MCF 10A (cell line): ENCODE measurements at places on chromosomes 2 and 18. TPM values are rescaled to one million over a fixed set of nuclear protein-coding genes. Genes with fewer than 3 reads are reported as not detected.

NGEF gene
- total RNA-seq, result 2.7 and 7.4 TPM in 2 replicates

CREG2 gene
- not detected in 2 replicates for total RNA-seq

SH3BP4 gene
- total RNA-seq, result 57.6 and 59.7 TPM in 2 replicates

GAREM1 gene
- total RNA-seq, result 21.4 and 24.0 TPM in 2 replicates

CCDC102B gene
- total RNA-seq, result 3.4 and 3.5 TPM in 2 replicates

HOXD8 gene
- not detected in 2 replicates for total RNA-seq

TCF7L1 gene
- 0.81 and 1.1 TPM in 2 replicates for total RNA-seq

FOXD4L1 gene
- 0.63 and 0.98 TPM in 2 replicates for total RNA-seq

RHBDD1 gene
- 75.2 and 76.0 TPM in 2 replicates for total RNA-seq

MALL gene
- total RNA-seq, result 0.83 and 1.8 TPM in 2 replicates

PTCD3 gene
- 95.3 and 96.3 TPM in 2 replicates for total RNA-seq

RIF1 gene
- 42.5 and 47.3 TPM in 2 replicates for total RNA-seq

RAMP1 gene
- total RNA-seq, result 4.3 and 11.2 TPM in 2 replicates

L3MBTL4 gene
- not detected in 2 replicates for total RNA-seq

- no peak overlapping the region for H3K27ac ChIP-seq
- no peaks in the 10 kb centered on the region for H3K4me1 ChIP-seq
- DNase-seq, result no peak
- H3K36me3 ChIP-seq, result peaks cover 11% of the 10 kb centered on the region
- H3K4me3 ChIP-seq, result no peak overlapping the region
- H3K27me3 ChIP-seq, result no peaks in the 10 kb centered on the region
These were observed 160.5 kb downstream of the STK39 start for GRCh38 chr2:168086851-168087250.

GRCh38 chr2:224952936-224953657, 89.2 kb downstream of the DOCK10 start:
- H3K4me3 ChIP-seq, result no peak overlapping the region
- H3K36me3 ChIP-seq, result no peaks in the 10 kb centered on the region
- no peak for DNase-seq

DNA sequence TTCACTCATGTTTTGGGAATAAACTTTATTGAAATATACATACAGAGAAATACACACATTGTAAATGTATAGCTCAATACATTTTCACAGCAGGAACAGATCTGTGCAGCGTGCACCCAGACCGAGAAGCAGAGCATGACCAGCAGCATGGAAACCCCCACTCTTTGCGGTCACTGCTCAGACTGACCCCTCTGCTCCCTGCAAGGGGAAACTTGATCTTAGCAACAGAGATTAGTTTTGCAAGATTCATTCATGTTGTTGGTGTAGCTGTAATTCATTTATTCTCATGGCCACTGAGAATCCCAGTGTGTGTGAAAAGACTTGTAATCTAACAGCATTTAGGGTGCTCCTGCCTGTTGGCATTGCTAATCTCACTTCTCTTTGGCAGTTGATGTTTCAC, 35.2 kb downstream of the LPIN1 start:
- peaks cover 4% of the 10 kb centered on the region for H3K4me1 ChIP-seq
- H3K4me3 ChIP-seq, result no peak overlapping the region
- H3K27me3 ChIP-seq, result no peaks in the 10 kb centered on the region
- no peak overlapping the region for H3K27ac ChIP-seq
- peaks cover 98% of the 10 kb centered on the region for H3K36me3 ChIP-seq

- no peaks in the 10 kb centered on the region for H3K4me1 ChIP-seq
- DNase-seq, result no peak
- no peak overlapping the region for H3K4me3 ChIP-seq
These were observed 3.9 kb upstream of the HRH4 start for GRCh38 chr18:24456549-24456948.

GRCh38 chr2:55493220-55493619, 26.3 kb upstream of the CFAP36 start:
- H3K27me3 ChIP-seq, result peaks cover 10% of the 10 kb centered on the region
- peak overlapping the region; percentile 44 for H3K27ac ChIP-seq
- DNase-seq, result peak; percentile 19
- peaks cover 13% of the 10 kb centered on the region for H3K4me1 ChIP-seq

DNA sequence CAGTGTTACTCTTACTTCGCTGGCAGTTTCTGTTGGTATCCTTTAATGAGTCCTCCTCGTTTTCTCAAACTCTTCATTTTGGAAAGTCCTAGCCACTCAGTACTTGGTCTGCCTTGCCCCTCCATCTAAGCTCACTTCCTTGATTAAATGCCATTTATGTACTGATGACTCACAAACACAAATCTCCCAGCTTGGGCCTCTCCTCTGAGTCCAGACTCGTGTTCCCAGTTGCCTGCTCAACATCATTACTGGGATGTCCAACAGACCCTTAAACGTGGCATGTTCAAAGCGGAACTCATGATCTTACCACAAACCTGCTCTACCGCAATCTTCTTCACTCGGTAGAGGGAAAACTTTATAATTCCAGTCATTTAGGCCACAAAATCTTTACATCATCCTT, 13.8 kb upstream of the CCDC68 start:
- H3K27ac ChIP-seq, result no peak overlapping the region
- H3K4me3 ChIP-seq, result no peak overlapping the region
- H3K36me3 ChIP-seq, result no peaks in the 10 kb centered on the region
- H3K4me1 ChIP-seq, result no peaks in the 10 kb centered on the region
- H3K27me3 ChIP-seq, result no peaks in the 10 kb centered on the region
- DNase-seq, result no peak

DNA sequence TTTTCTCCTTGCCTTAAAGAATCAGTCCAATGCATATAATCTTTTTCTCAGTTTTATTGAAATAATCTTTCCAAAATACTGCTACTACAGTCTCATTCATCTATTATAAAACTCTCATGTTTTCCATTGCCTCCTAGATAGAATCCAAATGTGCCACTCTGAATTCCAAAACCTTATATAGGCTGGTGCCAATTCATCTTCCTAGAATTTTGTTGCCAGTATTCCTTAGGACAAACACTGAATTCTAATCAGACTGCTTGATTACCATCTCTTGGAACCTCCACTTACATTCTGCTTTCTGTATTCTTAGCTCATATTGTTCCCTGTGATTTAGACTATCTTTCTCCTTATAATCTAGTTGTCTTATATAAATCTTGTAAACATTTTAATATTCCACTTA, 427.6 kb upstream of the DCC start:
- no peak overlapping the region for H3K4me3 ChIP-seq
- DNase-seq, result no peak
- H3K27me3 ChIP-seq, result no peaks in the 10 kb centered on the region
- H3K27ac ChIP-seq, result no peak overlapping the region
- no peaks in the 10 kb centered on the region for H3K4me1 ChIP-seq

GRCh38 chr18:78731398-78732032, 248.1 kb upstream of the SALL3 start:
- no peaks in the 10 kb centered on the region for H3K36me3 ChIP-seq
- H3K4me1 ChIP-seq, result no peaks in the 10 kb centered on the region
- H3K27ac ChIP-seq, result no peak overlapping the region
- no peaks in the 10 kb centered on the region for H3K27me3 ChIP-seq
- H3K4me3 ChIP-seq, result no peak overlapping the region

GRCh38 chr18:45213040-45213333, 402.3 kb upstream of the SLC14A2 start:
- DNase-seq, result no peak
- no peaks in the 10 kb centered on the region for H3K36me3 ChIP-seq
- no peak overlapping the region for H3K4me3 ChIP-seq
- H3K27me3 ChIP-seq, result no peaks in the 10 kb centered on the region
- no peaks in the 10 kb centered on the region for H3K4me1 ChIP-seq

DNA sequence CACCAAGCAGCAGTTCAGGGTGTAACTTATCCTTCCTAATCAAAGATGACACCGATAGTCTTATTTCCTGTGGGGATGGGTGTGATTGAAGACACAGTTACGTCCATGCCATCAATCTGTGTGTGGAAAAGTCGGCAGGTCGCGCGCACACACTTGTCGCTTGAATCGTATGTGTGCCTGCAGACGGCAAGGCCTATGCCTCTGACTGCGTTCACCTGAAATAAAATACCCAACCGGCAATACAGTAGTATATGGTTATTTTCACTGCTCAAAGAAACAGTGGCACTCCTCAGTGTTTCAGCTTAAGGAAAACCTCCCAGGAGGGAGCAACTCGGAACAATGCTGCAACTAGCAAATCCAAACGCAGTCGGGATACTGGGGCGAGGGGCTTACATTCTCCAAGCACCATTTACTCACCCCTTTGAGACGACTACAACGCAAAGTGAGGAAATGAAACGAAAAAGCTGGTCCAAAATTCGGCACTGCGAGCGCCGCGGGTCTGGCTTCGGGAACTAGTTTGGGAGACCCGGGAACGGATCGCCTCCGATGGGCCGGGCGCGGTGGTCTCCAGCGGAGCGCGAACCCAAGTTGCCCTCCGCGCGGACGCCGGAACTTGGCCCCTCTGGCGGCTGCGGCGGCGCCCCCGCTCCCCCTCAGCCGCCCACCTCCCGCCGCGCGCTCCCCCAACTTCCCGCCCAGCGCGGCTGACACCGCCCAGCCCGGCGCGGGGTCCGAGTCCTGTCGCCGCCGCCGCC, 675 bp downstream of the PRKD3 start:
- H3K4me1 ChIP-seq, result peaks cover 14% of the 10 kb centered on the region
- peak overlapping the region; percentile 81 for H3K27ac ChIP-seq
- H3K27me3 ChIP-seq, result no peaks in the 10 kb centered on the region
- H3K36me3 ChIP-seq, result peaks cover 6% of the 10 kb centered on the region

DNA sequence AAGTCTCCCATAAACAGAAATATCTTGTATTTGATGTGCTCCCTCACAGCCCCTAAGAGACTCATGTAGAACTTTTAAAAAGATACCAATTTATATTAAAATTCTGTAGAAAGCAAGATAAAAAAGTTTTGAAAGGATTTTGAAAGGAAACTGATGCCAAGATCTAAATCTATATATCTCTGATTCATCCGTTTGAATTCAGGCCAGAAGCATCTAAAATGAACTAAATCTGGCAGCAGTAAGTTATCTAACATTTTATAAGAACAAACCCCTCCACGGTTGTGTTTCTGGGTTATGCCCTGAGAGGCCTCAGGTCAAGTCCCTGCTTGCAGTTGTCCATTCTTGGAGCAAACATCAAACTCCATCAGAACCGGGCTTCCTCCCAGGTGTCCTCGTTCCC, 165.8 kb downstream of the FBXO15 start:
- H3K4me3 ChIP-seq, result no peak overlapping the region
- H3K27me3 ChIP-seq, result no peaks in the 10 kb centered on the region
- H3K4me1 ChIP-seq, result peaks cover 31% of the 10 kb centered on the region
- H3K27ac ChIP-seq, result no peak overlapping the region

DNA sequence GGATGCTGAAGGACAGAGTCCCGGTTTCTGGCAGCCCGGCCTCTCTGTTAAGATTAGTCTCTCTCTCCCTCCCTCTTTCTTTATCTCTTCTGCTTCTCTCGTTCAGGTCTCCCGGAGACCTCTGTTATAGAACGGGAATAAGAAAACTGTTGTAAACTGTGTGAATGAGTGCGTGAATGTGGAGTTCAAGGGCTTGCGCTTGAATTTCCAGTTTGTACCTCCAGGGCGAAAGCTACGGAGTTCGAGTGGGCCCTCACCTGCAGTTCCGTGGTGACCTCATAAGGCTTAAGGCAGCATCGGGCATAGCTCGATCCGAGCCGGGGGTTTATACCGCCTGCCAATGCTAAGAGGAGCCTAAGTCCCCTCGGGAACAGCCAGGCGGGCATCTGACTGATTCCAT, 26.4 kb downstream of the SKA1 start:
- no peak for DNase-seq
- H3K27me3 ChIP-seq, result no peaks in the 10 kb centered on the region
- H3K36me3 ChIP-seq, result no peaks in the 10 kb centered on the region
- H3K4me3 ChIP-seq, result no peak overlapping the region

GRCh38 chr2:197294260-197294659, 16.3 kb downstream of the ANKRD44 start:
- peaks cover 7% of the 10 kb centered on the region for H3K36me3 ChIP-seq
- DNase-seq, result no peak
- no peak overlapping the region for H3K27ac ChIP-seq
- H3K4me3 ChIP-seq, result no peak overlapping the region
- no peaks in the 10 kb centered on the region for H3K4me1 ChIP-seq

- H3K27ac ChIP-seq, result no peak overlapping the region
- no peaks in the 10 kb centered on the region for H3K36me3 ChIP-seq
- H3K4me3 ChIP-seq, result no peak overlapping the region
- no peaks in the 10 kb centered on the region for H3K27me3 ChIP-seq
These were observed 306.0 kb upstream of the COL3A1 start for GRCh38 chr2:188668017-188668680.

- H3K4me1 ChIP-seq, result peaks cover 28% of the 10 kb centered on the region
- H3K4me3 ChIP-seq, result peak overlapping the region; percentile 85
- DNase-seq, result no peak
- no peaks in the 10 kb centered on the region for H3K27me3 ChIP-seq
- H3K27ac ChIP-seq, result peak overlapping the region; percentile 97
These were observed 1.8 kb downstream of the RNF138 start for GRCh38 chr18:32093523-32093922.

DNA sequence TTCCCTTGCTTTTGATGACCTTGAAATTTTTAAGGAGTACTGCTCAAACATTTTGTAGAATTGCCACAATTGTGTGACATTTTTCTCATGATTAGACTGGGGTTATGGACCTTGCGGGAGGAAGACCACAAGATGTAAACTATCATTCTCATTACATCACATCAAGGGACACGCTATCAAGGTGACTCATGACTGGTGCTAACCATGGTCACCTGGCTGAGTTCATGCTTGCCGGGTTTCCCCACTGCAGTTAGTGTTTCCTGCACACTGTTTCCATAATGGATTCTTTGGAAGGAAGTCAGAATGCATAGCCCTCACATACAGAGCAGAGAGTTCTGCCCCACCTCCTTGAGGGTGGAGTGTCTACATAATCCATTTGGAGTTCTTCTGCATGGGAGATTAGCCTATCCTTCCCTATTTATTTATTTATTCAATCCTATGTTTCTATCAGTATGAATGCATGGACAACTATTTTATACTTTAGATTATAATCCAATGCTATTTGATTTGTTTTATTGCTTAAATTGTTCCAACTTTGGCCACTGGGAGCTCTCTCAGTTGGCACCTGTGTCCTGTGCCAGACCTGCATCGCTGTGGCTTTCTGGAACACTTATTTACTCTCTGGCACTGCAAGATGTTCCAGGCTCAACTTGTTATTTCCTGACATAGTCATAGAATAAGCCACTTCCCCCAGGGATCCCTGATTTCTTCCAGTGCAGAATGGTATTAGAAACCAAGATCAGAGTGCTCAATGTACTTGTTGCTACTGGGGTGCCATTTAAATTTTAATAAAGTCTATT, 6.0 kb downstream of the MC2R start:
- no peak for DNase-seq
- H3K27me3 ChIP-seq, result no peaks in the 10 kb centered on the region
- H3K4me1 ChIP-seq, result no peaks in the 10 kb centered on the region
- H3K27ac ChIP-seq, result no peak overlapping the region
